ENCODE measurements at places on chromosomes 1 and 21.

- DNase-seq = no peak
These were observed 8.8 kb downstream of the CD1E start for GRCh38 chr1:158362482-158362881.

DNA sequence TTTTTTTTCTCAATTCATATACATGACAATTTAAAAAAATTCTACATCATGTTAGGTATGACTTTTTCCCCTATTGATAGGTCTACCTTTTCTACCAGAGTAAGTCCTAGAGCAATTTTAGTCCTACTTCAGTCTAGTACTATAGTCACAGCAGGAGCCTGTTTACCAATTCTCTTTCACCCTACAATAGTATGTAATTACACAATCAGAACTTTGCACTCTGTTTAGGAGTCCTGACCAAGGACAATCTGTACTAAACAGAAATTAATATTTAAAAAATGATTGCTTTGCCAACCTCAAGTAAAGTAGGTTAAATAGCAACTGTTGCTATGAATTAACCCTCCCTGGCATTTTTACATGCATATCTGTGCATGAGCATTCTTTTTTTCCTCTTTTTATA, 810 bp upstream of the CYP4A11 start:
- no peak for DNase-seq

GRCh38 chr1:45359882-45360513, 19.8 kb upstream of the MUTYH start:
- no peak for DNase-seq

- DNase-seq = no peak
These were observed 38.5 kb upstream of the AK4 start for GRCh38 chr1:65109487-65109886.

DNA sequence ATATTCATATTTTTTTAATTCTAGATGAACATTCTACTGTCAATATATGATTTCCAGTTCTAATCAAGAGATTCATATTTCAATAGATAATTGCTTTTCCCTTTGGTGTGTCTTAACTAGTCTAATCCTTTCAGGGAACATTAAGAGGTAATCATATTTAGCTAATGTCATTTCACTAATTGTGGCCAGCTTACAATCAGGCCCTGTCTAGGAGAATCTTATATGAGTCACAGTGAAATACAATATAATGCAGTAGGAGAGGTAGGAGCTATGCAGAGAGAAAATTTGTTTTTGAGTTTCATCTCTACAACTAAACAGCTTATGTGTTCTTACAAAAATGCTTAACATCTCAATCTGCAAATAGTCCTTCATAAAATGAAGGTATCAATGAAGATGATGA, 85.9 kb downstream of the DPYD start:
- no peak for DNase-seq

All from GM12891 (cell line).